ENCODE measurements at places on chromosomes 6 and 20.

GRCh38 chr6:169991913-169992312 lies 240.5 kb downstream of the ERMARD start:
- DNase-seq, result peak; percentile 17

GRCh38 chr6:105136431-105137350 lies 43.1 kb downstream of the POPDC3 start:
- peak; percentile 88 for DNase-seq

- no peak for DNase-seq
These were observed 162.3 kb downstream of the MRPL14 start for GRCh38 chr6:43964659-43965570.

GRCh38 chr20:41533537-41534136 lies 84.5 kb downstream of the CHD6 start:
- no peak for DNase-seq

DNA sequence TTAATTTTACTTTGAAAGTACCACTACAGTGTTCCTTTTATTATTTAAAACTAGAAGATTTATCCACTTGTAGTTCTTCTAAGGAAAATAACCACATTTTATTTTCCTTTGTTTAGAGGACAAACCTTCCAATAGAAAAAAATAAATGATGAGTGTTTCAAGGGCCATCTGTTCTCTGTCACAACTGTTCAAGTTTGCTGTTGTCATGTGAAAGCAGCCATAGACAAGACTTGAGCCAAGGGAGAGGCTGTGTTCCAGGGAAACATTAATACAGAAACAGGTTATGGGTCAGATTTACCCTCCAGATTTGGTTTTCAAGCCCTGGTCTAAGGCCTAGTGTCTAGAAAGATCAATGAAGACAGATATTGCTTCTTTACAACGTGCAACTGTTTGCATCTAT lies 463.6 kb downstream of the C6orf118 start:
- DNase-seq, result no peak

DNA sequence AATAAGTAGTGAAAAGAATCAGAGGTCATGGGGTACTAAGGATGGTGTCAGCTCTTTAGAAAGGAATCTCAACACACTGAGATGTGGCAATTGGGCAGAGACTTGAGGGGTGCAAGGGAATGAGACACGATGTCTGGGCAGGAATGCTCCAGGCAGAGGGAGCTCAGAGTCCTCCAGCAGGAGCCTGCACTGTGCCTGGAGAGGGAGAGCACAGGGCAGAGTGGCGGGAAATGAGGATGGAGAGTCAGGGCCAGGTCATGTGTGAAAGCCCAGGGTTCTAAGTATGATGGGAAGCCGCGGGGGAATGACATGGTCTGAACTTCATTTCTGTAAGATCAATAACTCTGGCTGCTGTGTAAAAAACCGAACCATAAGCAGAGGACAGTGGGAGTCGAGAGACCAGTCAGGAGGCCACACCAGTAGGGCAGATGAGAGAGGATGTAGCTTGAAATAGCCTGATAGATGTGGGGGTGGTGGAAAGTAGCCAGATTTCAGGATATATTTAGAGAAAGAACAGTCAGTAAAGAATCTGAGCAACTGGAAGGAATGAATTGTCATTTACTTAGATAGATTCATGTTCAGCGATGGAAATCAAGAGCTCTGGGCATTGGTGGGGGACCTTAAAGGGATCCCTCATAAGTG lies 133.4 kb upstream of the DTNBP1 start:
- DNase-seq, result no peak

DNA sequence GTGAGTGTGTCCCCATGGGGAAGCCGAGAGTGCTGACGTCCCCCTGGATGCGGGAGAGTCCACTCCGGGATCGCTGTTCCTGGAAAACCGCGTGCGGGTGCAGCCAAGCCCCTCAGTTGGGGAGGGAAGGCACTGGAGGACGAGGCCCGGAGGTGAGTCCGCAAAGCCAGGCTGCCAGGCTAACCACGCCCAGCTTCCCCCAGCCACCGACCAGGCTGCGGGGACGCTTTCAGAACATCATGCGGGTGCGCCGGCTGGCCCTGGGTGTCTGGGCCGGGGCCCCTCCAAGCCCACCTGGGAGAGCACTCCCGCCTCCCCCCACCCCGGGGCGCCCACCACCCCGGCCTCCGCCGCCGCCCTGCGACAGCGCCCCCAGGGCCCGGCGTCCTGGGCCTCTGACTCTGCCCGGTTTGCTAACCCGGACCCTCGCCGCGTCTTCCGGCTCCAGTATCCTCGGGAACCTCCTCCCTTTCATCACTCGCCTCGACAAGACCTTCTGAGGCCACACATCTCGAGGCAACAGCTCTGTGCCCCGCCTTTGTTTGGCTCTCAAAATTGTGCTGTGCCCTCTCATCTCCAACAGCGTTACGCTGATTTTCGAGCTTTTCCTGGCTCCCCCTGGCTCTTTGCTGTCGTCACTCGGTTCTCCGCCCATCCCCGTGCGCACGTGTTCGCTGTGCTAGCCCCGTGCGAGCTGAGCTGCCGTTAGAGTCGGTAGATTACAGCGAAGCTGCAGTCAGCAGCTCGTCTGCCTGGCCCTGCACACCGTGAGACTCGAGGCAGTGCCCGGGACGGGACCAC lies 47.1 kb upstream of the ENTPD6 start:
- DNase-seq, result peak; percentile 85

GRCh38 chr6:3209114-3210023 lies 18.1 kb downstream of the TUBB2B start:
- no peak for DNase-seq

Data from sigmoid colon (tissue), 7 donors.